ENCODE measurements at places on chromosomes 4 and X.
A peak's percentile ranks its signal among the peaks of the same experiment; 100 is the strongest.

DNA sequence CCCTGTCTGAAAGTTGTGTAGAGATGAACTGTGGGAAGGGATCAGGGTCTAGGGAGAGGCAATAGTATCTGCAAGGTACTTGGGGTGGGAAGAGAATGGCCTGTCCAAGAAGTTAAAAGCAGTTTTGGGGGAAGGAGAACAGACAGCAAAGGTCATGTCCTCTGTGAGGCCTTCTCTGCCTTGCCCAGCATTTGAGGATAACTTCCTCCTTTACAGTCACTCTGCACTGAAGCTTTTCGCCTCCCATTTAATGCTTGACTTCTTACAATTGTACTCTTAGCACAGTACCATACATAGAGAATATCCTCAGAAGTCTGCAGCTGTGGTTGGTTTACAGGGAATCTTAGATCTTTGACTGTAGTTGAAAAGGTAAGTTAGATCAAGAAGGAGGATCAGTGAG is 121.8 kb upstream of the AP1S2 start:
- no peak for DNase-seq

GRCh38 chr4:119526786-119527550 is 101.6 kb downstream of the PDE5A start:
- no peak for DNase-seq

GRCh38 chr4:85058551-85058950 is 92.1 kb upstream of the WDFY3 start:
- DNase-seq, result no peak

- peak; percentile 69 for DNase-seq
These were observed 5.7 kb downstream of the SH3BP2 start for GRCh38 chr4:2798399-2799223.

- DNase-seq, result no peak
These were observed 58.7 kb downstream of the METTL14 start for GRCh38 chr4:118743867-118744266.

GRCh38 chrX:152170621-152171020 is 32.2 kb upstream of the MAGEA10 start:
- no peak for DNase-seq

- no peak for DNase-seq
These were observed 688 bp downstream of the UFSP2 start for GRCh38 chr4:185424905-185425646.

GRCh38 chr4:34850968-34851367 is 1393.3 kb downstream of the ARAP2 start:
- DNase-seq, result no peak

GRCh38 chrX:25144043-25144940 is 128.5 kb upstream of the ARX start:
- no peak for DNase-seq

DNA sequence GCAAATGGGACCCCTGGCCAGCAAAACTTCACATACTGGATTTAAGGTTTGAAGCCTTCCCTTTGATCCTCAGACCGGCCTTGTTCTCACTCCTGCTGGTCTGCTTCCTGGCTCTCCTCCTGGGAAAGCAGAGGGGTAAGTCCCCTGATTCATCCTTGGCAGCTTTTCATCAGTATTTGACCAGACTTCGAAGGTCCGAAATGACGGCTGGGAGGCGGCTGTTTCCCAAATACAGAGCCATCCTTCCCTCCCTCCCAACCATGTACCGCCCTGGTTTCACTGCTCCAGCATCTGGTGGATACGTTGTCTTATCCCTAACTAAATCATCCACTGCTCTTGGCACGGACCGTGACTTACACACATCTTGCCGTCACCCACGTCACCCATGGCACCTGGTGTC is 265.5 kb downstream of the BCOR start:
- DNase-seq, result no peak

DNA sequence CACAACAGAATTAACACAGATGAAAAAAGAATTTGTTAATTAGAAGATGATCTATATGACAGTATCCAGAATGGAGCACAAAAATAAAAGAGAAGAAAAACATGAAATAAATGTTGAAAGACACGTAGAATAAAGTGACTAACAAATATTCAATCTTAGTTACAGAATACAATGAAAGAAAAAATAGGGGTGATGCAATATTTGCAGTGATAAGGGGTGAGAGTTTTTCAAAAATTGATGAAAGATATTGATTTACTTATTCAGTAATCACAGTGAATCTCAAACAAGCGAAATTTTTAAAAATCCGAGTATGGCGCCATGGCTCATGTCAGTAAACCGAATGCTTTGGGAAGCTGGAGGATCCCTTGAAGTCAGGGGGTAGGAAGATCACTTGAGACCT is 20.2 kb upstream of the RAB28 start:
- DNase-seq, result no peak

GRCh38 chrX:123172869-123173268 is 11.2 kb upstream of the GRIA3 start:
- no peak for DNase-seq

GRCh38 chrX:148135738-148136137 is 154.6 kb downstream of the FMR1NB start:
- DNase-seq, result no peak

DNA sequence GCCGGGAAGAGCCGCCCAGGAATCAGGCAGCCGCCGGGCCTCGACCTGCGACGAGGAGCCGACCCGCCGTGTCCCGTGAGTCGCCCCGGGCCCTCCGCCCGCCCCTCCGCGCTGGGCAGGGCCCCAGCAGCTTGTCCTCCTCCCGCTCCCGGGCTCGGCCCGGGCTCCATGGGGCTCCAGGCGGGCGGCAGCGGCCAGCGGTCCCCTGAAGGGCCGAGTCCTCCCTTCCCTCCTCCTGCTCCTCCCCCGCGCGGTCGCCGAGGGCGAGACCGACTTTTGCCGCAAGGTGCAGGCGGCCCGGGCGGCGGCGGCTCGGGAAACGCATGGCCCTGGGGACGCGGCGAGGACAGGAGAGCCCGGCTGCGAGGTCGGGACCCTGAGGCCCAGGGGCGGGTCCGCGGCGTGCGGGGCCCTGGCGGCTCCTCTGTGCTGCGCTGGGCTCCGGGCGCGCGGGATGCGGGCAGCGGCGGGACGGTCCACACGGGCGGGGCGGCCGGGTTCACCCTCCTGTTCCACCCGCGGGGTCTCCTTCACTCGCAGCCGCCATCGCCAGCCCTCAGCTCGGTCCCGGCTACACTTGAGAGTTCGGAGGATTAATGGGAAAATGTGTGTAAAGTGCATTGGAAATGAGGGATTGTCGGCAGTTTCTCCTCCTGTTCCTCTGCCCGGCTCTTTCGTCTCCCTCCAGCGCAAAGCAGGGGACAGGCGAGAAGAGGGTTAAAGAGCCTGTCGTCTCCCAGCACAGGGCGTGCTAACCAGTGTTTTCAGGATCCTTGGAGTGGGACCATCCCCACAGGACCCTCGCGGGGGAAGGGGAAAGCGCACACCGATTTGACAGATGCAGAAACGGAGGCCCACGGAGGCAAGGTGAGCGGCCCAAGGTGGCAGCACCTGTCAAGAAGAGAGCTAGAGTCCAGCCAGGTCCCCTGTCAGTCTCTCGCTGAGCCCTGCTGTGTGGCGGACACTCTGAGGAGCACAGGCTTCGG is 16.6 kb upstream of the ZNF718 start:
- DNase-seq, result no peak

GRCh38 chr4:52592287-52592686 is 66.8 kb downstream of the USP46 start:
- DNase-seq, result no peak

- DNase-seq, result no peak
These were observed 410.3 kb upstream of the PPP1R2C start for GRCh38 chrX:43188296-43188695.

DNA sequence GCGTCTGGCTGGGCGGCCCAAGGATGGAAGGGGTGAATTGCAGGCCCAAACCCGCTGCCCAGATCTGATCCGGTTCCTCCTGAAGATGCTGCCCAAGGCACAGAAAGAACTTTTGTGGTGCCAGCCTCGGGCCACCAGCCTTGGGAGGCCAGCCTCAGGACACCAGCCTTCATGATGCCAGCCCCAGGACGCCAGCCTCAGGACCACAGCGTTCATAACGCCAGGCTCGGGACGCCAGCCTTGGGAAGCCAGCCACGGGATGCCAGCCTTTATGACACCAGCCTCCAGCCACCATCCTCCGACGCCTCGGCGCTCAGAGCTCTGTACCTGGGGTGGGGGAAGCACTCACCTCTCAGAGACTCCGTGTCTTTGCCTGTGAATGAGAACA is 107.8 kb downstream of the ADRA2C start:
- DNase-seq, result no peak

- DNase-seq, result no peak
These were observed 220.4 kb downstream of the KDR start for GRCh38 chr4:54904953-54905352.

DNA sequence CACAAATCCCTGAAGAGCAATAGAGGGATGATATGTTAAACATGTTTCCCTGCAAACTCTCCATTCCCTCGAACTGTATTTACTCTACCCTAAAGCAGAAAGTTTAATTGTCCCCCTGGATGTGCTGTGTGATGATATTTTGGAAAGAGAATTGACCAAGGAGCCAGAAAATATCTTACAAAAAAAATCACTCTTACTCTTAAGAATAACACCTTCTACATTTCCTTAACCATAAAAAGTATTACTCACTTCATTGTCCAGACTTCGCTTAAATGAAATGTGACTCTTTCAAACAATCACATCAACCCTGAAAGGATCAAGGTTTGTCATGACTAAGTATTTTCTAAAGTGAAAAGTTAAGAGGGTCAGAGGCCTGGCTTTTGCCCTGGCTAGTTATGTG is 49.0 kb upstream of the EGFL6 start:
- DNase-seq, result no peak

- no peak for DNase-seq
These were observed 50.0 kb upstream of the TRIM2 start for GRCh38 chr4:153154007-153154975.

DNA sequence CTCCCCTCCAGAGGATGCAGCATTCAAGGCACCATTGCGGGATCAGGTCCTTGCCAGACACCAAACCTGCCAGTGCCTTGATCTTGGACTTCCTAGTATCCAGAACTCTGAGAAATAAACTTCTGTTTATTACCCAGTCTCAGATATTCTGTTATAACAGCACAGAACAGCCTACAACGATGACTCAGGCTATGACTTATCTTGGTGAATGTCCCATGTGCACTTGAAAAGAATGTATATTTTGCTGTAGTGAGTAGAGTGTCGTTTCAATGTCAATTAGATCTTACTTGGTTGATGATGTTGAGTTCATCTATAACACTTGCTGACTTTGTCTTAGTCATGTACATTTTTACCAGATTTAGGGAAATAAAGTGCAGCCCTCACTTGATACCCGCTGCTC is 34.5 kb upstream of the PGRMC1 start:
- DNase-seq, result no peak

- no peak for DNase-seq
These were observed 32.8 kb upstream of the IL13RA1 start for GRCh38 chrX:118694638-118695037.
